ENCODE measurements at places on chromosomes 6 and 20.

- DNase-seq: no peak
These were observed 28.2 kb downstream of the CBFA2T2 start for GRCh38 chr20:33518071-33518470.

DNA sequence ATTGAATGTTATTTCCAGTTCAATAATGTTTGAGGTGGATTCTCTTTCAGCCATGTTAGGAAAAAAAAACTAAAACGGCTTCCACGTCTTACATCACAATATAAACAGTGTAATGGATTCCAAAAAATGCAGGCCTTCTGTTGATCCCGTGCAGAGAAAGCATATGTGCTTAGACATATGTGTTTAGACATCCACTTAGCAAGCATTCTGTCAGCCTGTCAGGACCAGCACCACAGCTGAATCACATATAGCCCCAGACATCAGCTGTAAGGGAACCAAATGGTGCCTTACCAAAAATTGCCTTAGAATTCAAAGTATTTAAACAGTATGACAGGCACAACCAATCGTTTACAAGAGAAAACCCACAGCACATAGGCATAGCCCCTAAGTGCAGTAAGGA, 304.9 kb downstream of the EYA4 start:
- no peak for DNase-seq

GRCh38 chr6:43582911-43583310, 6.9 kb downstream of the POLH start:
- DNase-seq: no peak

DNA sequence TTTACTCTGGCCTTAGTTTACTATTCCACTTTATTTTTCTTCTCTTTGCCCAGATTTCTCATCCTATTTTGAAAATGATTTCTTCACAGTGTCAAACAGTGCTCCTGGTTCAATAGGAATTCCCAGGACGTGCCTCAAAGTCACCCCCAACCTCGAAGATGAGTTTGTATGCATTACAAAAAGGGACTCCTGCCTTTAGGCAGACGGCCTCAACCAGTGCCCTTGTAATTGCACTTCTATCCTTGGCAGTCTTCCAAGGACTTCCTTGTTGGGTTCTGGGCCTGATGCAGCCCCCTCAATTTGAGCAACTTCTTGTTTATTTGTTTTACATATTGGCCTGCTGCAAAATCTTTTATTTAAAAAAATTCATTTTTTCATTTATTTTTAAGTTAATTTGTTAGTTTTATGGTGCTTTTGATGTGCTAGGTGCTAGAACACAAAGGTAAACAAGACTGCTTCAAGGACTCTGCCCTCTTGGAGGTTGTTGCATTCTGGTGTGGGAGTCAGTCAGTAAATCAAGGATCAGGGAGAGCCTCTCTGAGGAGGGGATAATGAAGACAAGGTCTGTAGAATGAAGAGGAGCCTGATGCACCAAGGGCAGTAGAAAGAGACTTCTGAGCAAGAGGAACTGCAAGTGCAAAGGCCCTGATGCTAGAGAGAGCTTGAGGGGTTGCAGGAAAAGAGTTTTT, 181.5 kb upstream of the LAMP5 start:
- no peak for DNase-seq

- DNase-seq: no peak
These were observed 39.5 kb downstream of the PPP1R16B start for GRCh38 chr20:38844963-38845362.

GRCh38 chr6:150025201-150025917, at the start of gene RAET1L:
TSS of gene RAET1L (minus strand) at chr6:150025532. CDS start at chr6:150025471, 61 bp downstream.
- DNase-seq: peak; percentile 23

DNA sequence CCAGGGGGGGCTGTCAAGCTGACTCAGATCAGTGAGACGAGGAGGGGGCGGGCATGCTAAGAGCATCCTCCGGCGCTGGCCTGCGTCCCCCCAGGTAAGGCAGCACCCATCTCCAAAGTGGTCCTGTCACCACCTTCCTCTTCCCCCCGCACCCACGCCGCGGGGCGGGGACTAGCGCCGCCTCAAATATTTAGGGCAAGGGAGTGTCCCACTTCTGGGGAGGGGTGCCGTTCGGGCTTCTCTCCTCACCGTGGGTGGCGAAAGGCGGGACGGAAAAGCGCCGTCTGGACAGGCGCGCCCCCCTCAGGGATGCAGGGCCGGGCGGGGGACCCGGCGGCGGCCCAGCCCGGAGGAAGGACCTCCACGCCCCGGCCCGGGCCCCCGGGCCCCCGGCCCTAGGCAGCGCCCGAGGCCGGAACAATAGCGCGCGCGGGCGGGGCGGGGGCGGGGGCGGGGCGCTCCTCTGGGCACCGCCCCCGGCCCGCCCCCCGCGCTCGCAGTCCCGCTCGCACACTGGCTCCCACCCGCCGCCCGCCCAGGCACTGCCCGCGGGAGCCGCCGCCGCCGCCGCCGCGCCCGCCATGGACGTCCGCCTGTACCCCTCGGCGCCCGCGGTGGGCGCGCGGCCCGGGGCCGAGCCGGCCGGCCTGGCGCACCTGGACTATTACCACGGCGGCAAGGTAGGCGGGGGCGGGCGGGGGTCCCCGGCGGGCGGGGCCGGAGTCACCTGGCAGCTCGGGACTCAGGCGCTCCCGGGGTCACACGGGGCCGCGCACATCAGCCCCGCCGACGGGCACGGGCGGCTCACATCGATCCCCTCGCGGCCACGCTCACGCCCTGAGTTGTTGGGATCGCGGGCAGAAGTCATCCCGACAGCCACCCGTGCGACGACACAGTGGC, at the start of gene TOX2:
Gene TOX2 (plus strand): TSS at position 542 of the 900 bp plus-strand sequence. CDS start 40 bp downstream, at position 582.
- no peak for DNase-seq

DNA sequence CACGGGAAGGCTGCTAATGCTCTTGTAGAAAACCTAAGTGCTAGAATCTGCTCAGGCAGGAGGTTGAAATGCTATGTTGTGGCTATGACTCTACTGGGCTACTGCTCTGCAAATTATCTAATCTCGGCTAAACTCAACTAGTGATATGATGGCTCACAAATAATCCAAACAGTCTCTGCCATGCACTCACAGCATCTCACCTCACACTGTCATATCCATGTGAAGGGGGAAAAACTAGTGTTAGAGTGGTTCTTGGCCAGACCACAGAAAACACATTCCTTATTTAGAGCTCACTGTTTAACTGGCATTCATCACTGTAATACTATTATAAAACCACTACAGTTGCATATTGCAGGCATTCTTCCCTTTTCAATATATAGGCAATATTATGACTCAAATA, 81.8 kb upstream of the DST start:
- no peak for DNase-seq

GRCh38 chr20:5570452-5570851, 179.7 kb upstream of the SHLD1 start:
- DNase-seq: peak; percentile 59

Measured in inflammatory macrophage treated with lipopolysaccharide for 1 hour (primary cell).